Brain microvascular endothelial cell (primary cell): ENCODE measurements at places on chromosomes 13 and 19.

GRCh38 chr19:39828654-39829032 is 5.3 kb downstream of the DYRK1B start:
- no peak for DNase-seq

DNA sequence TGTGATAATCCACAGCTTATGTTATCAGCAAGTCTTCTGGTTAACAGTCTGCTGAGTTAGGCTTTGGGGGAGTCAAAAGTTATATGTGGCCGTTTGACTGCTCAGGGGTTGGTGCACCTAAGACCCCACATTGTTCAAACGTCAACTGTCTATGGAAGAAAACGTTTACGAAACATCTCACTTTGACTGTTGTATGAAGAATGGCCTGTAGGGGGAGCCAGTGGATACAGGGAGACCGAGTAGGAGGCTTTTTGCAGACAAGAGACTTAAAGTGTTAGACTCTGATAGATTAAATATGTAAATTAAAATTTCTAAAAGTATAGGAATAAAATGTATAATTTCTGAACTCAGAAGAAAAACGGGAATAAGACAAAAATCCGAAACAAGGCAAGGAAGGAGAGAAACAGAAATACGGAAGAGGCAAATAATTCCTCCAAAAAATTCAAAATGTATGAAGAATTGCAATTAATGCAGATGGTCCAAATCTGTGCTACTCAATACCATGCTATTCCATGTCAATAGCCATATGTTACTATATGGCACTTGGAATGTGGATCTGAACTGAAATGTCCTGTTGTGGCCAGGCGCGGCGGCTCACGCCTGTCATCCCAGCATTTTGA is 37.8 kb downstream of the TNFSF14 start:
- DNase-seq: peak; percentile 64

DNA sequence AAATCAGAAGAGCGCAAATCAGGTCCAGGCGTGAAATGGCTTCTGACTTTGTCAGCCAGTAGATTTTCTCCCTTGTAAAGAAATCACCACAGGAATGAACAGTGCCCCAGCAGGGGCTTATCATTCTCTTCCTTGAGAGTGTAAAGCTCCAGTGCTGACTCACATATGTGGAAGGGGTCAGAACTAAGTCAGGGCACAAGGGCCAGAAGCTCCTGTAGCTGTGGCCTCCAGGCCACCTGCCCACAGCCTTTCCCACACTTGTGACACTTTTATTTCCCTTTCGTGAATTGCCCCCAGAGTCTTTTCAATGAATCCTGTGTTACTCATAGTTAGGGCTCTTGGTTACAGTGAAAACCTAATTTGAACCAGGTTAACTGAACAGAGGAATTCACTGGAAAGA is 99.6 kb downstream of the SUCLA2 start:
- DNase-seq: peak; percentile 86

GRCh38 chr19:1103708-1104310 is at the start of gene GPX4:
TSS of gene GPX4 (plus strand) at chr19:1103994. CDS start at chr19:1104044, 50 bp downstream.
- peak; percentile 97 for DNase-seq

DNA sequence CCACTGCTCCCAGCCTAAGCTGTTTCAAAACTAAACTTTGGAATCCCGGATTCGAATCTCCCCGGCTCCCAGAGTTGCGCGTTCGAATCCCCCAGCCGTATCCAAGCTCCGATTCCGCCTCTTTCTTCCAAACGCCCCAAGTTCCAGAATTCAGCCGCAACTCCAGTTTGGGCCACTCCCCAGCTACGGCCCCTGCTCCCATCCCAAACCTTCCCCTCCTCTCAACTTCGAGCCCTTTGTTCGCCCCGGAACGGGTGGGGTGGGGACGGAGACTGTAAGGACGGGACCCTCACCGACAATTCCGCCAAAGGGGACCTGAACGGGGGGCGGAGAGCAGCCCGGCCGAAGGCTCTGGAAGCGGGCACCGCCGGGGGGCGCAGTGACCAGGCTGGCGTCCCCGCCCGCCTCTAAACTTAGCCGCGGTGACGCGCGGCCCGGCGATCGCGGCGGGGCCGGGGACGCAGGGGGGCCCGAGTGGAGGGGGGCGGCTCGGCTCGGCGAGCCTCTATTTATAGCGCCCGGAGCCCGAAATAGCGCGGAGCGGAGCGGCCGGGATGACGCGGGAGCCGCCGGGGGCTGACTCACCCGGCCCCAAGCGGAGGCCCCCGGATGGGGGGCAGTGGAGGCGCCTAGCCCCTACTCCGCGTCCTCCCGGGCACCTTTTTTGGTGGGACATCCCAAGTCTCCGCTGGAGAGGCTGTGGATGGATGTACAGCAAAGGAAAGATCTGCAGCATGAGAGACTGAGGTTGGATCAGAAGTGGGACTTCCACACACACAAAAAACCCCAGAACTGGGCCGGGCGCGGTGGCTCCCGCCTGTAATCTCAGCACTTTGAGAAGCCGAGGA is 4.9 kb upstream of the ERCC1 start:
- peak; percentile 39 for DNase-seq

DNA sequence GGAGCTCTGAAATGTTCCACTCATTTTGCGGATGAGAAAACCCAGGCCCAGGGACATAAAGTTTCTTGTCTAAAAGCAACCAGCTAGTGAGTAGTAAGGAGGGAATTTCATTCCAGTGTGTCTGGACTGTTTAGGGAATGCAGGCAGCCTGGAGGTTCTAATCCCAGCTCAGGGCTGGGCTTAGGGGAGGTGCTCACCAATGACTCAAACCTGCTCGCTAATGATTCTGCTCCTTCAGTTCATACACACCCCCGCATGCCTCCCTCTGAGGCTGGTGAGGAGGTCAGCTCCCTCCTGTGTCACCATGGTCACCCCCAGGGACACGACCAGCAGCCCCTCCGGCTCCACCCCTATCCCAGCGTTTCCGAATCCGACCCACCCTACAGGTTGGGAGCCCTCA is 34.6 kb downstream of the CYP4F2 start:
- DNase-seq: no peak

- no peak for DNase-seq
Observed at GRCh38 chr19:30070968-30071632, 129.1 kb downstream of the URI1 start.

GRCh38 chr13:110113284-110113764 is 193.6 kb downstream of the COL4A1 start:
- DNase-seq: peak; percentile 69

DNA sequence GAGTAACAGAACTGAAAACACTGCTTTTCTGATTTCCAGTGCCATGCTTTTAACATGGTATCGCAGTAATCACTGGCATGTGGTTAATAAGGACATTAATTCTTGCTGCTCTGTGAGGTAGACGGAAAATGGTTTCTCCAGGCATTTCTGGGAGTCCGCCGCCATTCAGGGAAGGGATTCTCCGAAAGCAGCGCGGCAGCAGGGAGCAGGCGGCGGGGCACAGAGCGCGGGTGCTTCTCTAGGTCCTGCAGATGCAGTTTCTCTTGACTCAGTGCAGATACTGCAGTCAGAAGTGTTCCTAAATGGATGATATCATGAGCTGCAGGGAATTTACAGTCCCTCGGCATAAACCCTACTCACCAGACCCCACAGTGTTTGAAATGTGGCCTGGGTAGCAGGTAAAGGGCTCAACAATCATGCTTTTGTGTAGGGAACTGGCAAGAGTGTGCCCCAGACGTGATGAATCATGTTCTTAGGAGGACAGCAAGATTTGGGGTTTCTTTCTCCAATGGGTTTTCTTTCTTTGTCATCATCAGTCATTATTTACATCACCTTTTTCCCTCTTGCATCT is 338.6 kb upstream of the ARGLU1 start:
- DNase-seq: no peak

DNA sequence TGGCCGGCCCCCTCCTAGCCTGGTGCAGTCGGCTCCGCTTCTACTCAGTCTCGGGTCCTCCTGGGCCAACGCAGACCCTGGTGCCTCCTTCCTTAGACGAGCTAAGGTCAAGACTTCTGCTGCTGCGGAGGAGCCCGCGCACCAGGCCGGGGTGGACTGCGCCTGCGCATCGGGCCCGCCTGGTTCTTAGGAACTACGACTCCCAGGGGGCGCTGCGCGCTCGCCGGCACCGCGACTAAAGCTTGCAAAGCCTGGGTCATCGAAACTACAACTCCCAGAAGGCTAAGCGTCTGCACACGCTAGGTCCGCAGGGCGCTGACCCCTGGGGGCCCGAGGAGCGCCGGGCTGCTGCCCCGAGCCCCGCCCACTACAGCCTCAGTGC is at the start of gene ZNF835:
ZNF835 (minus strand) TSS at position 145 of the 382 bp plus-strand sequence. CDS start 6,559 bp downstream, outside the sequence.
- peak; percentile 40 for DNase-seq

GRCh38 chr13:40565282-40566148 is 100.9 kb downstream of the FOXO1 start:
- no peak for DNase-seq
